Stimulated activated CD8-positive, alpha-beta memory T cell treated with anti-CD3 and anti-CD28 coated beads, Interleukin-7, amount 100 ng/mL, for 48 hours (primary cell): ENCODE measurements at places on chromosomes 7 and 10.

DNA sequence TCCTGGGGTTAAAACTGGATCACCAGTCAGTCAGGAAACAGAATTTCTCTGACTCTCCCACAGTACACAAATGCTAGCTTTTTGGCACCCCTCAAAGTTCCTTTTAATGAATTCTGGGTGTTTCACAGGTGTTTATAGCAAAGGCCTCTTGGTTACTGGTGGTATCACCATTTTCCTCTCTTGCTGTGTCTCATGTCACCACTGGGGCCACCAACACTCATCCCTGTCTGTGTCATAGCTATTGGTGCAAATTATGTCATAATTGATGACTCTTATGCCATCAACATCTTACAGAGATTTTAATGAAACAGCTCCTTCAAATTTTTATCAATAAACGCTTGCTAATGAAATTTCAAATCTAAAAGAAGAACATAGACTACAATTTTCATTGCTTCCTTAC, 27.7 kb upstream of the OSBPL3 start:
- no peak for DNase-seq

DNA sequence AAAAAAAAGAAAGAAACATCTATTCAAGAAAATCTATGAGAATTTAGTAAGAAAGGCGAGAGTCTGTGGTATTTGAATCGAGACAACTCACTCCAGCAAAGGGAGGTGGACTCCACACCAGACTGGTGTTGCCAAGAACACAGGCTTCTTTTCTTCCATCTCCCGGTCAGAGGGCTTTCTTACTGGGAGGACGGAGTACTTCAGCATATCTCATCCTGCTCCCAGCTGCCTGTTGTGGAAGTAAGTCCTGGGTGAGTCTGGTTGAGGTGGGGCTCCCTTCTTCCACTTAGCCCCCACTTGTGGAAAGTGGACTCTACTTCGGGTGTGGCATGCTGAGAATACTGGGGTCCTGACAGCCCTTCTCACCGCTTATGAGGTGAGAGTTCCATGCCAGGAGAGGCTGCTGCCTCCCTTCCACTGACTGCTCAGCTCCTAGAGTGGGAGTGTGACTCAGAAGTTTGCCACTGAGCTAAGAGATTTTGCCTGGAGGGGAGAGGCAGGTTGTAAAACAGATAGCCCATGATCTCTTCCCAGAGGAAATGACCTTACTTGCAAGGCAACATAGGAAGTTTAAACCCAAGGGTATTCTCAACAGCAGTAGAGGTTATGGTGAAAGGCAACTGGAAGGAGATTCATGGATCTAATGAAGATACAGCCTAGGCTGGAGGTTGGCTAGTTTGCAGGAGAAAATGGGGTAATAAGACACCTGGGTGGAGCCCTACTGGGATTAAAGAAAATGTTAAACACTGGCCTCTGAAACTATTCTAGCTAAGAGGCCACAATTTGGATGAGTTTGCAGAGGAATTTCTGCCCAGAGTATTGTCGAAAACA, 3.5 kb upstream of the NACAD start:
- no peak for DNase-seq

- DNase-seq = no peak
These were observed 258.4 kb downstream of the EXOC4 start for GRCh38 chr7:133511252-133511651.

DNA sequence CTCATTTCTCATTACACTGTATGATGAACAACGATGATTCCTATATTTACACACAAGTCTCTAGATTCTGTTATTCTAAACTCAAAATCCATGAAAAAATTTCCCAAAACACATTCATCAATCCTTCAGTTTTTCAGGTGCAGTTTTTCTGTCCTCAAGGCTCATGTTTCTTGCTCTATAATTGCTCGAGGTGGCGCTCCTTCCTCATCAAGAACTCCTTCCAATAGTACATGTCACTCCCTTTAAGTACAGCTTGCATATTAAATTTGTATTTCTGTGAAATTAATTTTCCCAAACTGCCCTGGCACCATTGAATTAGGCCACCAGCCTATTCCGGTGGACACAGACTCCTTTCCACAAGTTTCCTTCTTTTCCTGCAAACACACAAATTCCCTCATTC, 188.7 kb upstream of the MINDY3 start:
- no peak for DNase-seq

DNA sequence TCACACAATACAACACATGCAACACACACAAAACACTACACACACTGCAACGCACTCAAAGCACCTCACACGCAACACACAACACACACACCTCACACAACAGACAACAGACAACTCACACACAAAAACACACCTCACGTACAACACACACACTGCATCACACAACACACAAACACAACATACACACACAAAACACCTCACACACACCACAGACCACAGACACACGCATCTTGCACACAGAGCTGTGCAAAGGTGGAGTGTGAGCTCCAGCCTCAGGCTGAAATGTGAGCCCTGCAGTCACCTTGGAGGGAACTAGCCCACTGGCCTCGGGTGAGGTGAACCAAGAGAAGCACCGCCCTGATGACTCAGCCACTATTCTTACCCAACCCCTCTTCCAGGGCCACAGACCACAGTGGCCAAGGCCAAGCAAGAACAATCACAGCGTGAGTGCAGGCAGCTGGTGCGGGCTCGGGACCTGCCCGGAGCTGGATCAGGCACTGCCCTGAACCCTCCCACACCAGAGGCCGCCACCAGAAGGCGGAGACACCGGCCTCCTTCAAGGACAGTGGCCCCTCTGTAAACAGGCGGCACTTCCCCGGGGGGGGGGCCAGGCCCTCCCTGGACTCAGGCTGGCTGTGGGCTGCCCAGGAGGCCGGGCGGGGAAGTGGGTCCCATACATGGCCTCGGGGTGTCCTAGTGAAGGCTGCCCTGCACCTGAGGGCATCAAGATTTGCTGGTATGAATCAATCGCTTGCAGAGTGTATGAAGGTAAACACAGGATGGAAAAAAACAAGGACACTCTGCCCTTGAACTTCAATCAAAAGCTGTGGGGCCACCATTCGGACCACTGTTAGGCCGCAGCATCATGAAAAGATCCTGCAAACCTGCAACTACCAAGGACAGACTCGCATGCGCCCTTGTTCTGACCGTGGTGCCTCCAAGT, 106.7 kb downstream of the TNS3 start:
- DNase-seq = no peak

GRCh38 chr7:23864973-23865372, 155.0 kb downstream of the STK31 start:
- no peak for DNase-seq

DNA sequence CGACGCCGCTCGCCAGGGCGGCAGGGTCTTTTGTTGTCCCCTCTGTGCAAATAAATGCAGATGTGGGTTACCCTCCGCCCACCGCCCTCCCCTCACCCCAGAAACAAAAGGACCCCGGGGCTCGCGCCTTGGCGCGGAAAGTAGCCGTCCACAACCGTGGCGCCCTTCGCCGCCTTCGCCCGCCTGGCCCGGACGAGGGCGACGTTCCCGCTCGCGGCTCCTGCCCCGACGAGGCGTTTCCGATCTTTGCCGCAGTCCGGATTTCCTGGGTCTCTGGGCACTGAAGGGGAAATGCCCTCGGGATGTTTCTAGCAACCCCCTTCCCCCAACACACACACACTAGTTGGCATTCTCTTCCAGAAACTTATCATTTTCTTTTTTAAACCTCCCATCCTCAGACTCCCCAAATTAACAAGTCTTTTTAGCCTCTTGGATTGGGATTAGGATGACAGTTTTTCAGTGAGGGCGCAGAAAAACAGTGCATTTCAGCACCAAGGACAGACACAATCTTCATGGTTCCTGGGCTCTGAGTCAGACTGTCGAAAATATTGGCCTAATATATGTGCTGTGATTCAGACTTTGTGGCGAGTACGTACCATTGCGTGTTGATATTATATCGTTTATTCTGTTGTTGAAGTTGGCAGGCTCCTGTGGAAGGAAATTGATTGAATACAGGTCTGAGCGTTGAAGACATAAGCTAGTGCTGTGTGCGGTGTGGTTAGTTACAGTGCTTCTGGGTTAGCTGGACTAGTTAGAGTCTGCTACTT, 771 bp downstream of the PHYHIPL start:
- DNase-seq = no peak

DNA sequence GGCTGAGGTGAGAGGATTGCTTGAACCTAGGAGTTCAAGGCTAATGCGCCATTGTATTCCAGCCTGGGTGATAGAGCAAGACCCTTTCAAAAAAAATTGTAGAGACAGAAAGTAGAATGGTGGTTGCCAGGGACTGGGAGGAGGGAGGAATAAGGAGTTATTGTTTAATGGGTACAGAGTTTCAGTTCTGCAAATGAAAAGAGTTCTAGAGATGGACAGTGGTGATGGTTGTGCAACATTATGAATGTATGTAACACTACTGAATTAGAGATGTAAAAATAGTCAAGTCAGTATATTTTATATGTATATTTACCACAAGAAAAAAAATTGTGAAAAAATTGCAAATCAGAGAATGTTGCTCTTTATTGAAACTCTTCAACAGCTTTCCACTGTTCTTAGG, 266.5 kb upstream of the NPY start:
- DNase-seq = no peak

DNA sequence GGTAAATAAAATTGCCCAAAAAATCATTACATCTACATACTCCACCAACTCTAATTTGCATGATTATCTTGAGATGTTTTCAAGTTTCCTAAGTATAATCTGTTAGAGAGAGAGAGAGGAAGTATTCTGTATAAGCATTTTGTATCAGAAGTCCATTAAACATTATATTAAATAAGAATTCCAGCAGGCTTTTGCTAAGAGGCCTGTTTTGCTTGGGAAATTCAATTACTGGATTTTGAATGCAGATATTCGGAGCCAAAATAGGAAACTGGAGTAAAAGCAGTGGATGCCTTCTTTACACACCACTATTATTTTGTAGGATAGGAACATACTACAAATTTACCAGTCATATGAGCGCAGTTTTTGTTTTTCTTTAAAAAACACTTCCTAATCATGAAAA, 727.8 kb downstream of the CNTNAP2 start:
- no peak for DNase-seq

DNA sequence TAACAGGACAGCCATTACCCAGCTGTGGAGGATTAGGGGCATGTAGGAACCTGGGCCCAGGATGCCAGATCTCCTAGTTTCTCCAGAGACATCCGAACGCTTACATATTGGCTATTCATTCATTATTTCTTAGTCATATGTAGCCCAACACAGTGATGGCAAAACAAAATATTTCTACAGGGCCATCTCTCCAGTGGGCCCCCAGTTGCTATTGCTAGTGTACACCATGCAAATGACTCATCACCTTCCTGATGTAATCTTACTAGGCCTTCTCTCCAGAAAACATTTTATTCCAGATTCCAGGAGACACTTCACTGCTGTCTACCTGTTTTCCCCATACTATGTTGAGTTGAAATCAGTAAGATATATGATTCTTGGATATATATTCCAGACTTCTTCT, 201.7 kb downstream of the PLXDC2 start:
- no peak for DNase-seq

GRCh38 chr7:12557282-12557681, 13.2 kb upstream of the SCIN start:
- DNase-seq = no peak

- DNase-seq = no peak
These were observed 14.2 kb downstream of the UCMA start for GRCh38 chr10:13219685-13220670.

- no peak for DNase-seq
These were observed 160.2 kb downstream of the SH2D4B start for GRCh38 chr10:80697926-80698325.

DNA sequence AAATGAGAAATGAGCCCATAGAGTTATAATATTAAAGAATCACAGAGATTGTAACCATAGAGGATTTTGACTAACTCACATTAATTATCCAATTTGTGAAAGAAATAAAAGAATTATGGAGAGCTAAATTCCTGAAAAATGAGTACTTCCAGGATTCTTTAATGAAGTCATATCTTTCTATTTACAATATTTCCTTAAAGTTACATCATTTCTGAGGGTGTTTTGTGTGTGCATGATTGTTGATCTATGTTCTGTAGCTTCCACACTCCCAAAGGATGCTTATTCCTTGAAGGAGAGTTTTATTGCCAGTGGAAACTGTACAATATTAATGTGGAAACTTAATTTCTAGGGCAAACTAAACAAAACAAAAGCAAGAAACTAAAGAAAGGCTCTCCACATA, 299.6 kb downstream of the MDFIC start:
- DNase-seq = no peak

- DNase-seq = no peak
These were observed 142.3 kb downstream of the VPS50 start for GRCh38 chr7:93374345-93374940.

DNA sequence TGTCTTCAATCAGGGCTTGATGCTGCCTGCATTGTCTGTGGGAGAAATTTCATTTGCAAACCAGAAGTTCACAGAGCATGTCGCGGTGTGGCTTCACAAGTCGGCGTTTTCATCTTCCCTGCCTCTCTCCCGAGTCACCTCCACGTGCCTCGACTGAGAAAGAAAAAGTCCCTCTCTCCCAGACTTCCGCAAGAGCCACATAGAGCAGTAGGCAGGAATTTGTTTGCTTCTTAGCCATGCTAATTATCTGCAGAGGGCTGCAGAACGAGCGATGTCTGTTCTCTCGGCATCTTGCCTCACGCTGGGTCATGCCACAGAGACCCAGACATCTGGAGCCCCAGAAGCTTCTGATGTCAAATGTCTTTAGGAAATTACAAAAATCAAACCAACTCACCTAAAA, 272.2 kb downstream of the TCF7L2 start:
- no peak for DNase-seq

DNA sequence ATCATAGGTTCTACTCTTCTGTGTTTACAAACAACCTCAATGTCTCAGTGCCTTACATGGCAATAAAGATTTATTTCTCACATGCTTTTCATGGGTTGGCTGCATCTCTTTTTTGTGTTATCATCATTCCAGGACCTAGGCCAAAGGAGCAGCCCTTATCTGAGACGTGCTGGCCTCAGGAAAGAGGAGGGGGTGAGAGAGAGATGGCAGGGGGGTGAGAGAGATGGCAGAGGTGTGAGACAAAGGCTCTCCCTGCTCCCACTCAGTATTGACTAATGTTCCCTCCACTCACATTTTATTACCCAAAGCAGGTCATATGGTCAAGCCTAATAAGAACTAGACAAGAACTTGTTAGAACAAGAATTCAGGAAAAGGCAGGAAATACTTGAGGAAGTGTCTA, 120.1 kb upstream of the PRR15 start:
- no peak for DNase-seq

DNA sequence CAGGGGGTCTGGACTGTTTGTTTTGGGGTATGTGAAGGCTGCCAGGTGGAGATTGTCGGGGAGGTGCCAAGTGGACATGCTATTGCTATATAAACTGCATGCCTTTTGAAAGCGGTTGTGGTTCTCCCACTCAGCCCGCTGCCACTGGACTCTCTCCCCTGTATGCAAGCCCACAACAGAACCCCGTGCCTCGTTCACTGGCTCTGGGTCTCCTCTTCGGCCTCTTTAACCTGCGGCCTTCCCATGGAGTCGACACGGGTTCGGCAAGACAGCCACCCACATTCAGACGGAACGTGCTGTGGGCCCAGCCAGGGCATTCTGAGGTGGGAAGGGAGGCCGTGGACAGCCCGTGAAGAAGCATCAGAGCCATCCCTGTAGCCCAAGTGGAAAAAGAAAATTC, 50.3 kb downstream of the SVIL start:
- DNase-seq = no peak
